ENCODE measurements at places on chromosomes 12 and 14.

DNA sequence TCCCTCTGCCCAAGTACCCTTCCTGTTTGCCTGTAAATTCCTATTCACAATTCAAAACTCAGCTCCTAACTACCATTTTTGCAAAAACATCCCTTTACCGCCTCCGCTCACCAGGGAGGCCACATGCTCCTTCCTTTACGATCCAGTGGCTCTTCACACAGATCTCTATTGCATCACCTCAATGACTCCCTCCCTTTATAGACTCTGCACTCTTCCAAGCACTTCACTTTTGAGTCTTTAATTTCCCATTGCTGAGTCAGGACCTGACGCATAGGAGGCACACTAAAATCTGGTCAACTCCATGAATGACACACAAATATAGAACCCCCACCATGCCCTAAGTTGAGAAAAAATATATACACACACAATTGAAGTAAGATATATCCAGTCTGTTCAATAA lies 45.9 kb downstream of the PPP1R13B start:
- DNase-seq, result peak; percentile 78

GRCh38 chr14:55073856-55074255 lies 22.4 kb downstream of the MAPK1IP1L start:
- DNase-seq, result no peak

DNA sequence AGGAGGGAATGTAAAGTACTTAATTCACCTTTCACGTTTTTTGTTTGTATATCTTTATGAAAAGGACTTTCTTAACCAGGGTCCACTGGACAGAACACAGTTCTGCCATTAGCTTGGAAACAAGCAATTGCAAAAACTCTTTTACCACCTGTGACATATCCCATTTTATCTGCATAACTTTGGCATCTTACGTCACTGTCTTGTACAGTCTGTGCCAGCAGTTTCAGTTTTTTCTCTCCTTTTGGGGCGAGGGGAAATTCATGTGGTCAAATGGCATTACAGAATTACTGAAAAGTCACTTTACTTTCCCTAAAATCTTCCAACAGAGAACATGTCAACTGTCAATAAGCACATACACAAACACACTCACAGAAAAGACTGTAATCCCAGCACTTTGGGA lies 43.7 kb upstream of the SELPLG start:
- no peak for DNase-seq

DNA sequence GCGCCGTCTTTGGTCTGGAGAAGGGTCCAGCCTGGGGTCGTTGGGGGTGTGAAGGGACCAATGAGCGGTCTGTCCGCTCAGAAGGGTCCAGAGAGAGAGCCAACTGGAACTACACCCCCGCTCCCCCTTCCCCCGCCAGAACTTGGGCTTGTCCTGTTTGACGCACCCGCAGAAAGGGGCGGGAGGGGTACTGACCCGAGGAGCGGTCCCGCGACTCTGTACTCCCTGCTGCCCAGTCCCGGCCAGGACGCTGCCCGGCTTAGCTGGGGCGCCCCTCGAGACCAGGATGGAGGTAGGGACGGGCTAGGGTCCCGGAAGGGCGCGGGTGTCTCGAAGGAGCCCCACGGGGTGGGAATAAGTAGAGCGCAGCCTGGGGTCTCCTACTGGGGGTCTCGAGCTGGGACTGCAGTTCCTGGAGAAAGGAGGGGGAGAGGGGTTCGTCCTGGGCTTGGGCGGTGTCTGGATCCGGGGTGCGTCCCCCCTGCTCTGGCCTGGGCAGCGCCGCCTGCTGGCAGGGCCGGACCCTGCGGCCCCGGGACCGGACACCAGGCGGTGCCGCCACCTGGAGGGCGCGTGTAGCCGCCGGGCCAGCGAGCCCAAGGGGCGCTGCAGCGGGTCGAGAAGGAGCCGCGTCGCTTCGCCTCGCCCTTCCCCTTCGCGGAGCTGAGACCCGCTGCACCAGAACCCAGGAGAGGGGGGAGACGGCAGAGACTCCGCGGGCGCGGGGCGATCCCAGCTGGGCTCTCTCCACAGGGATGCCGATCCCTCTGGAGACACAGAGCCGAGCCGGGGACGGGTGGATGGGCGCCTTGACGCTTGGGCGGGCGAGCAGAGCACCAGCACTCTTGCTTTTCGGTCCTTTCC lies 3.8 kb upstream of the CACNB3 start:
- DNase-seq, result peak; percentile 59

GRCh38 chr14:69842686-69843420 lies 36.4 kb upstream of the SMOC1 start:
- no peak for DNase-seq

DNA sequence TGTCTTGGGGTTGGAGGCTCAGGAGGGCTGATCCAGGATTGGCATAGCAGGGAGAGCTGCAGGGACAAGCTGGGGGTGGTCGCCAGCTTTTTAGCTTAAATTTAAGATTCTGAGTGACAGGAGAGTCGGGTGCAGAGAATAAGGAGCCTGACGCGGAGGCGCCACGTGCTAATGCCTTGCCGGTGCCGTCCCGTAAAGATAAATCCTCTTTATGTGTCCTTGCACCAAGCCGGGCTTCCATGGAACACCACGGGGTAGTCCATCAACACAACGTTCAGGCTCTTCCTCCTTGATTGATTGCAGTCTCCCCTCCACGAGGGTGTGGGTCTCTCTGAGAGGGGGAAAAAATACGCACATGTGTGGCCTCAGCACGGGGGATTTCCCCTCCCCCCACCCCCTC lies 3.9 kb downstream of the DLK1 start:
- DNase-seq, result no peak

GRCh38 chr14:77991128-77991772 lies 178.9 kb upstream of the NRXN3 start:
- peak; percentile 4 for DNase-seq

GRCh38 chr12:99852666-99853065 lies 132.1 kb downstream of the ANKS1B start:
- no peak for DNase-seq

DNA sequence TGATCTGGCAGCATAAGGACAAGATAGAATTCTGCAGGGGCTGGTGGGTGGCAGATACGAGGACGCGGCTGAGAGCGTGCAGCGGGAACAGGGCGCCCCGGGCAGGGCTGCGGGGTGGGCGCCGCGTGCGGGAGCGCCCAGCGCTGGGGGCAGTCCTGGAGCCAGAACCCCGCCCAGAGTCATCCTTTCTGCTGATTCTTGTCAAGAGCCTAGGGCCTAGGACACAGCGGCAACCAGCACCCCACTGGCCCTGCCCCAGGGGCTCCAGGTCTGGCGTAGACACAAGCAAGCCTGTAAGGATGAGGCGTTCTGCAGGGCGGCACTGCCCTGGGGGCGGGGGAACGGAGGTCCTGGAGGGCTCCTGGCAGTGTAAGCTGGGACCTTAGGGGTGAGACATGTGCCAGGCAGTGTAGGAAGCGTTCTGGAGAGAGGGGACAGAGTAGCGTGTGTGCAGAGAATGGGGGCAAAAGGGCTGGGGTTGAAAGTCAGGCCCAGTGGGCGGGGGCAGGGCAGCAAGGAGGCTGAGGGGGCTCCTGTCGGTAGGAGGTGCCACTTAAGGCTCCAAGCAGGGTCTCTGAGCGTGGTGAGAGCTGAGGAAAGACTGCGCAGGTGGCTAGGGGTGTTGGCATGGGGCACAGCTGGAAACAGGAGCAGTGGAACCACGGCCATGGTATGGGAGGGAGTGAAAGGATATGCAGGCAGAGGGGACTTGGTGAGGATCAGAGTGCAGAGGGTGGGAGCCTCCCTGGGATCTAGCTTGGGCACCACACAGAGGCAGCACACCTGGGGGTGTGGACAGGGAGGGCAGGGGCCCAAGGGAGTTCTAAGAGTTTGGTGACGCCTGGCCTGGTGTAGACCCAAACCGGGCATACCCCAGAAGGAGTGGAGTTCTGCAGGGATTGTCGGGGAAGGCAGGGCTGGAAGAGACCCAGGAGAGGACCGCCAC lies 845 bp upstream of the AHNAK2 start:
- DNase-seq, result no peak

- no peak for DNase-seq
These were observed 118.3 kb downstream of the MED13L start for GRCh38 chr12:116159175-116159574.

GRCh38 chr14:18688346-18688745 lies 87.4 kb downstream of the OR11H12 start:
- DNase-seq, result no peak

DNA sequence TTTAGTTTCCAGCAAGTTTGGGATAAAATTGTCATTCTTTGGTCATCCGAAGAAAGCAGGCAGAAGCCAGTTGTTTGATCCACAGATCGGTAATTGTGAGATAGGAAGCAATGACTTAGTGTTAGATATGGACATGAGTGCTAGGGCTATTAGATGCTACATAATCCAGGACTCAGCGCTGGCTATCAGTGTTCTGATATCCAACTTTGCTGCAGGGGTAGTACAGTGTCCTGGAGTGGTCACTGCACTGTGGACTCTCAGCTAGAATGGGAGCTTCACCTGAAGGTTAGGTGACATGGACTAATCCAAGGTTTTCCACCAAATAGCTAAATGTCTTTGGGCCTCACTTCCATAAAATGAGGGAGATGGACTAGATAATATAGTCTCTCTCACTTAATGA lies 39.9 kb downstream of the STK38L start:
- no peak for DNase-seq

- DNase-seq, result no peak
These were observed 72.2 kb downstream of the TMEM132C start for GRCh38 chr12:128339126-128339520.

DNA sequence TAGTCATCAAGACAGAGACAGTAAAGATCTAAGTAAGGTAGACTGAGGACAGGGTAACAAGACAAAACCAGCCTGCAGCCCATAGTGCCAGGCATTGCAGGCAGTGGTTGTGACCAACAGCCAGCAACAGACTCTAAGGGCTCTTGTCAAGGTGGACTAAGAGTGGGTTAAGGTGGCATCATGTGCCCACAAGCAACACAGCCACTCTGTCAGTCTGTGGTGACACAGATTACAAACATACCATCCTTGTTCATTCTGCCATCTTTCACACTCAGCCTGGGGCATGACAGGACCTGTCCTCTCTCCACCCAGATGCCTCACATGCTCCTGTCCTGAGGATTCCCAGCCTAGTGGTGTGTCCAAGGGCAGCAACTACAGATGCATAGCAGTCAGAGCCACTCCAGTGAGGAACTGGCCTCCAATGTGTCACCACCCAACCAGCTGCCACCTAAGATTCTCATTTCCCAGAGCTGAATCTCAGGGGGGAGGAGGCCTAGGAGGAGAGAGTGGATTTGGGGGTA lies 28.3 kb downstream of the VDR start:
- no peak for DNase-seq

- peak; percentile 51 for DNase-seq
These were observed 27.3 kb downstream of the FRS2 start for GRCh38 chr12:69497308-69498026.

DNA sequence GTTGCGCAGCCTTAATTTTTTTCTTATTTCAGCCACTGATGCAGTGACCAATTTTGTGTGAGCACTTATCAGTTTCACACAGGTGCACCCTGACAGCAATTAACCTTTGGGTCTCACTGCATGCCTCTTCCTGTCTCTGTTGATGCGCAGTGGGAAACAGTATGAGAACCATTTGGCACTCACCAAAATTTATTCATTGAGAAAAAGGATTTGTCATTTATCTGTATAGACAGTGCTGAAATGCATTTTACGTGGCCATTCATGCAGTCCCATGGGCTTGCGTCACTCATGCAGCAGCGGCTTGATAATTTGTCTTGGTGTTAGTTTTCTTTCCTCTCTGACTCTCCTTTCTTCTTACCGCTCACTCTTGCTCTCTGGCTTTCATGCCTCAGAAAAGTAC lies 157.5 kb downstream of the C12orf75 start:
- DNase-seq, result no peak

GRCh38 chr12:92487138-92487485 lies 215.7 kb upstream of the PLEKHG7 start:
- DNase-seq, result no peak
